ENCODE measurements at places on chromosomes 3 and 15. TPM values are rescaled to one million over a fixed set of nuclear protein-coding genes. Genes with fewer than 3 reads are reported as not detected.

DNA sequence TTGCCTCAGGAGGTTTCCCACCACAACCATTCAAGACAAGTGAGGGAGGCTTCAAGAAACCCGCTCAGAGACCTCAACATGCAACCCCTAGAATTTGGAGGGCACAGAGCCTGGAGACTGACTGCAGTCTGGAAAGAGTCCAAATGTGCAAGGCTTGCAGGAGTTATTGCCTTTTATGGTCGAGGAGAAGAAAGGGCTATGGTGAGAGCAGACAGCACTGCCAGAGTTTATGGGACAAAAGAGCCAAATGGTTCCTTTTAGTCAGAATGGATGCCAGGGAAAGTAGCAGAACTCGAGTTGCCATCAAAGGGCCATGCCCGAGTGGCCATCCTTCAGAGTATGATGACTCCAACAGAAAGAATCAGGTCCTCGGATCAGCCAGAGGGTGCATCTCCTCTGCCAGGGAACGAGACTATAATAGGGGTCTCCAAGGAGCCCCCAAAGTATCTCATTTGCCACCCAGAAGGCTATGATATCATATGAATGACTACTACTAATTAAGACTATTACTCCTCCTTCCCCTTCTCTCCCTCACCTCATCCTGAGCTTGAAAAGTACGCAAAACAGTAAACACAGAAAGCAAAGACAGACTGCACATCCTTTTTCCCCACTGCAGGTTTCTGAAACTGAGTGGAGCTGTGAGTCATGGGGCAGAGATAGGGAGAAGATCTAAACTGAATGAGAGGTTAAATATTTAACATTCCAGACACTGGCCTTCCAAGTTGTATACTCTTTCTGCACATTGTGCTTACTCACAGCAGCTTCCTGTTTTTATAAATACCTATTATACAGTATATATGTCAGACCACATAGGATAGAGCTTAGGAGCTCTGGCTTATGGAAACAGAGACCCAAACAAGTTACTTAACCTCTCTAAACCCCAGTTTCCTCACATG, 33.9 kb upstream of the TMCO5A start:
- ATAC-seq: no peak

DNA sequence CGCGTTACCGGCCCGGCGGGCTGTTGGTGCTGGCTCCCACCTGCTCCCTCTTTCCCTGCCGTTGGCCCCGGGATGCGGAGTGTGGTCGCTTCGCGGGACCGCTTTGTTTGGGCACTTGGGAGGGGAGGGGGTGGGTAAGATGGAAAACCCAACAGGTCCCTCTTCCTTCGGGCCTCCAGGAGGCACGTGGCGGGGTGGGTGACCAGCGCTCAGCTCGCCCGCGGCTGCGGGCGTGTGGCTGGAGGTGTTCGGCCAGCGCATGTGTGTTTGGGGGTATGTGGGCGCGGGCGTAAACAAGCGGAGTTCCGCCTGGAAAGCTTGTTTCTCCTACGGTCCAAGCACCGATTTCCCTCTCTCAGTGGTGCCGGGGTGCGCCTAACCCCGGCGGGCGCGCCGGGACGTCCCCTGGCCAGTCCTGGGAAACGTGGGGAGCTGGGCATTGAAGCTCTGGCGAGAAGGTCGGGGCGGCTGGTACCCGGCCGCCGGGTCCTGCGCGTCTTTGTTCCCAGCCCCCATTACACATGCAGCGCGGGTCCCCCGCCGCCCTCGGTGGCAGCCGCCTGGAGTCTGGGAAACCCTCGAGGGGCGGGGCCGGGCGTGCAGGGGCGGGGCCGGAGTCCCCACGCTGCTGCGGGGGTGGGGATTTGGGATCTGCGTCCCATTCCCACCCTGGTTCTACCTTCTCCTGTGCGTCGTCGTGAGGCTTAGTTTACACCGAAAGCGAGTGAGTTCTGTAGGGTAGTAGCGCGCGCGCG, 1.4 kb downstream of the ACVR2B start:
- peak; percentile 46 for ATAC-seq

- ATAC-seq: no peak
These were observed 163.6 kb upstream of the NDN start for GRCh38 chr15:23850666-23851065.

- peak; percentile 77 for ATAC-seq
These were observed 13.7 kb downstream of the PDHB start for GRCh38 chr3:58419780-58420507.

GRCh38 chr3:535566-536416, 339.2 kb downstream of the CHL1 start:
- ATAC-seq: no peak

GRCh38 chr15:72319985-72320671, at the start of gene CELF6:
TSS of gene CELF6 (minus strand) at chr15:72320157. CDS start at chr15:72319874, 283 bp downstream.
- ATAC-seq: peak; percentile 83

GRCh38 chr15:80870893-80871292, 91.7 kb downstream of the CEMIP start:
- ATAC-seq: no peak

- ATAC-seq: no peak
These were observed 40.8 kb downstream of the NDUFB4 start for GRCh38 chr3:120636795-120637401.

GRCh38 chr15:56831467-56832005, 86.9 kb upstream of the TCF12 start:
- no peak for ATAC-seq

DNA sequence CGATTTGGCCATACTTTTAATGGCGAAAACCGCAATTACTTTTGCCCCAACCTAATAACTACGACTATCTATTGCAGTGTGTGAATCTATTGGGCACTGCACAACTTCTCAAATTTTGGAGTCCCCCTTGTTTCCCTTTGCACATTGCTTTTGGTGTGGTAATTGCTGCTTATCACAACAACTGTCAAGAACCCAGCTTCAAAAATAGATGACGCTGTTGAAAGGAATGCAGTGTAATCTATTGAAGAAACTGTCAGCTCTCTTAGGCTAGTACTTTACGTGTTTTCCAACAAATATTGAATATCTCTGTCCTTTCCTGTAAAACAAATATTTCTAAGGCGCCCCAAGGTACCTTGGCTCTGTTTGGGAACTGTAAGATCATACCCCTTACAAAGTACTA, 222.8 kb upstream of the UBE2E2 start:
- no peak for ATAC-seq

GRCh38 chr3:151925419-151925818, 52.0 kb downstream of the SUCNR1 start:
- ATAC-seq: peak; percentile 78

DNA sequence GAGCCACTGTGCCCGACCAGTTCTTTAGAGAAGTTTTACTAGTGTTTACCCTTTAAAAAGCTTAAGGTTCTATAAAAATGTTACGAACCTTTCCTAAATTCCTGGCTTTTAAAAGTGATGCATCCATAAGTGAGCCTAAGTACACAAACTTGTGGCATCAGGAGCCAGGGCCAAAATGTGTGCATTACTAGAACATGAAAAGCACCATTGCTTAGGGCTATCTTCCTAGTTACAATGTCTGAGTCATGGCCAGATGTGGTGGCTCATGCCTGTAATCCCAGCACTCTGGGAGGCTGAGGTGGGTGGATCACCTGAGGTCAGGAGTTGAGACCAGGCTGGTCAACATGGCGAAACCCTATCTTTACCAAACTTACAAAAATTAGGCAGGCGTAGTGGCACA, 39.9 kb downstream of the LEO1 start:
- no peak for ATAC-seq

GRCh38 chr15:70093070-70093469, 4.6 kb downstream of the TLE3 start:
- ATAC-seq: no peak

DNA sequence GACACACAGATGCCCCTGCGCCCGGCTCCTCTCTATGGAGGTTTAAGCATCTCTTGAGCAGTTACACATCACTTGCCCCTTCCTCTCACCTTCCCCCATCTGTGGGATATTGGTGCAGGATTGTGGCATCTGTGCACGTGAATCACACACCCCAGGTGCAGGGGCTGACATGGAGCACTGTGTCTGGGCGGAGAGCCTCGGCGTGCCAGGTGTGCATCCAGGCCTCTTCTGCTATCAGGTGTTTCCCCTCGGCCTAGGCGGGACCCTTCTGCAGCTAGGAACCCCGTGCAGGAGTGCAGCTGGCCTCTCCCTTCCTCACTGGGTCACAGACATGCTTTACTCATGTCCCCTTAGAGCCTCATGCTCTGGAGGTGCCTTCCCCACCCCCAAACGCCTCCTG, 33.4 kb upstream of the MUC13 start:
- no peak for ATAC-seq

DNA sequence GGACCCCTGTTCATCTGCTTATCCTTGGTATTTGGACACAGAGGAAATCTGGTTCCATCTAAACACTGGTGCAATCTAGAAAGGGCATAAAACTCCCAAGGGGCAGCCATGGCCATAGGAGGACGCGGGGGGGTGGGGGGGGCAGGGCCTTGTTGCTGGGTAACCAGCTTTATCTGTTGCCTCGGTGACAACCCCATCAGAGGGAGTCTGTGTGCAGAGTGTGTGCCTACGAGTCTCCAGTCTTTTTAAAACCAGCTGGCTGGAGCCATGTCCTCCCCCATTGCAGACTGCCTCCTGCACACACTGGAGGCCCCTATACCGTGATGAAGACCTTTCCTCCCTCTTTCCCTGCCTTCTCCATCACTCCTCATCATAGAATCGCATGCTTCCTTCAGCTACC, 26.4 kb upstream of the CORO2B start:
- ATAC-seq: no peak

- ATAC-seq: no peak
These were observed 490.2 kb downstream of the CNTN6 start for GRCh38 chr3:1583044-1583443.

DNA sequence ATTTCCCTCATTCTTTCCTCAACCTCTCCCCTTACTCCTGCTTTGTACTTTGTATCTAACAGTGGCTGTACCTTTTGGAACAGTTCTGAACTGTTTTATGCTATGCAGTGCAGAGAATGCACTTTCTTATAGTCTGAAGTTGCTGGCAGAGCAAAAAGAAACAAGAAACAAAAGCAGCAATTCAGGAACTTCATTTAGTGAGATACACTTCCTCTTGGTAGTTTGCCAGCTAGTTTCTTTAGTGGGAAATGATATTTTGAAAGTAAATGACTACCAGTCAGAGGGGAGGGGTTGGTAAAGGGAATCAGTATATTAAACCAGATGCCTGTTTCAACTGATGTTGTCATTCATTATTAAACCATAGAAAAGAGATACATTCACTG, 55.0 kb upstream of the CHD2 start:
- ATAC-seq: peak; percentile 51

- ATAC-seq: no peak
These were observed 224.8 kb downstream of the RPLP1 start for GRCh38 chr15:69677403-69677802.

- no peak for ATAC-seq
These were observed 19.6 kb downstream of the NR2F2 start for GRCh38 chr15:96349857-96350720.

DNA sequence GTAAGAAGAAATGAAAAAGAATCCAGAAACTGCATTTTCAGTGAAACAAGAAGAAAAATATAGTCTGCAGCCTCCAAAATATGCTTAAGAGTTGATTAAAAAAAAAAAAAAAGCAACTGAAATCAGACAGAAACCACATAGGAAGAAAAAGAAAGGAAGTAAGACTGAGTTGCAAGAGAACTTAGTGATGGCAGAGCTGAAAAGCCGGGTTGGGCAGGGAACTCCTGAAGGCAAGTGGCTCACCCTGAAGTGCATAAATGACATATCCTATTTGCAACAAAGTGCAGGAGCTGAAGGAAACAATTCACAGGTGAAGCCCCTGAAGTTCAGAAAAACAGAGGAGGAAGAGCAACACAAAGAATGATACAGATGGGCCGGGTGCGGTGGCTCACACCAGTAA, 108.8 kb upstream of the SLC25A36 start:
- no peak for ATAC-seq

DNA sequence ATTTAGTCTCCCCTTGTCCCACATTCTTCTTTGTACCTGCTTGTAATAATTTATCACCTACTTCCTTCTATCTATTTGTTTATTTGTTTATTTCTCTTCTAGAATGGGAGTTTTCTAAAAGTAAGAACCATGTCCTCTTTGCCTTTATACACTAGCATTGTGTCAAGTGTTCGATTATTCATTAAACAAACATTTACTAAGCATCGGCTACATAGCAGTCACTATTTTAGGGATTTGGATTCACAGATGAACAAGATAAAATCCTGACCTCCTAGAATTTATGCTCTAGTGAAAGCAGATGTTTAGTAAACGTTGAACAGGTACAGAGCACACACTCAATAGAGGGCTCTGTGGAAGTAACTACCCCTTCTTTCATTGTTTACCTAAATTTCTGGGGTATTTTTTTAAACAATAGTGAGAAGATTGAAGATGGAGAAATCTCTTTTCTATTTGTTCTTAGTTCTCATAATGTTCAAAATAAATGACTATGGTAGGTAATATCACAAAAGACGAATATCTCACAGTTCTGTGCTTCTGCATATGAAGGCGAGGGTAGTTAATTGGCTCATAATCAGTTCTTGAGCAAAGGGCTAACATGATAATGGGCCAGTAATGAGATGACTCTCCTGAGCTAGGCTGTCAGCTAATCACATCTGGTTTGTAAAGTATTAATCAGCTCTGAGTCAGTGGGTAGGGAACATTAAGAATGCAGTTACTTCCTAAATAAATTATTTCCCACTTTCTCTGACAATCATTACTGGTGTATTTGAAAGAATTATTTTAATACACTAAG, 111.9 kb downstream of the SLC9A9 start:
- ATAC-seq: no peak

GRCh38 chr3:152319831-152320617, 51.3 kb downstream of the MBNL1 start:
- no peak for ATAC-seq

DNA sequence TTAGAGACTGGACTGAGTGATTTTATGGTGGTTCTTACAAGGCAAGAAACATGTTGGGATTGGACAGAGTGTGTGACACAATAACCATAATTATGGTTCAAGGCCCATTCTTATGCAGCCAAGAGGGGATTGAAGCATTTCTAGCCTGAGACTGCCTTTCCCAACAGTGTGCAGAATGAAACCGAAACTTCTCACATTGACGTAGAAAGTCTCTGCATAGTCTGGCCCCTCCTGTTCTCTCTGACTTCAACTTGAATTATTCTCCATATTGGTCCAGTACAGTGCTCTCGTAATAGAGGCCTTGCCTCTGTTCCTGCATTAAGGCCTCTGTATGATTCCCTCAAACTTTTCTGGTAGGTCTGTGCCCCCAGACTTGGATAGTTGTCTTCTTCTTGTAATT, 138.3 kb downstream of the DIPK2A start:
- peak; percentile 62 for ATAC-seq

- no peak for ATAC-seq
These were observed 229.9 kb upstream of the SUCLG2 start for GRCh38 chr3:67884345-67884744.

- ATAC-seq: no peak
These were observed 37.5 kb downstream of the ARHGAP31 start for GRCh38 chr3:119331661-119332060.

OCA2 gene
- not detected for total RNA-seq

GOLGA8R gene
- 1.0 TPM for total RNA-seq

CCDC54 gene
- not detected for total RNA-seq

SLC24A5 gene
- total RNA-seq: not detected

NME9 gene
- 6.8 TPM for total RNA-seq

ATP8B4 gene
- total RNA-seq: 20.0 TPM

HIGD1A gene
- total RNA-seq: 84.4 TPM

PLIN1 gene
- 1.2 TPM for total RNA-seq

NR1I2 gene
- 0.82 TPM for total RNA-seq

Measured in activated T-helper 17 cell treated with anti-CD3 and anti-CD28 coated beads, Interleukin-2, amount 50 U/mL, for 72 hours (primary cell).